WTC11 (cell line): ENCODE measurements at places on chromosomes 12 and 14. TPM values are rescaled to one million over a fixed set of nuclear protein-coding genes. Genes with fewer than 3 reads are reported as not detected.

The PLEK2 gene
- total RNA-seq: 1.2 to 1.4 TPM (median 1.3 TPM) in 3 replicates

The NKX2-1 gene
- 0.16 to 0.18 TPM in 2 of 3 replicates, not detected in the other for total RNA-seq

The PTGDR gene
- 0.09 to 0.24 TPM (median 0.11 TPM) in 3 replicates for total RNA-seq

The SERPINA12 gene
- total RNA-seq: not detected in 3 replicates

GRCh38 chr12:25757037-25757665 lies 201.3 kb upstream of the RASSF8 start:
- DNase-seq: no peak

DNA sequence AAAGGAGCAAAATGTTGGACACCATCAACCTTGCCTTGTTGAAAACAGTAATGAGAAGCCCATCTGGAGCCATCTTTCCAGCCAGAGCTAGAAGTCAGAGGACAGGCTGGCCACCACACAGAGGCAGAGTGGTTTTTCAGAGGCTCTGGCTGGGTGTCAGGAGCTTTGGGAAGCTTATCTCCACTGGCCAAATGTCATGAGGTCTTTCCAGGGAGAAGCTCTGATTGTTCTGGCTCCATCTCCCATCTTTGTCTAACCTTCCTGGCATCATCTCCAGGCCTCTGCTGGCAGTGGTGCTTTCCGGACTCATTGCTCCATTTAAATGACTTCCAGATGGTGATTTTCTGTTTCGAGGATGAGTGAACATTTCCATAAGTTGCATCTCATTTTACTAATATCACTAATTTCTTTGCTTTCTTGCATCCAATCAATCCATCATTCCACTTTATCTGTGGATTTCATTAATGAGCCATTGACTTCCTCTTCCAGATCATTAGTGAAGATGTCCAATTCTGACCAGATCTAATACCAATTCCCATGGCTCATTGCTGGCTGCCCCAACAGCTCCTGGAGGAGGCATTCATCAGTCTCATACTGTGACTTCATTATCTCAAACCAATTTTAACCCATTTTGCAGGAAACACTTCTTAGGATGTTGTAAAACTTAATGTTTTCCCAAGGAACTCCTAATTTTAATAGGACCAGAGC lies 35.3 kb upstream of the TMTC1 start:
- DNase-seq: no peak

DNA sequence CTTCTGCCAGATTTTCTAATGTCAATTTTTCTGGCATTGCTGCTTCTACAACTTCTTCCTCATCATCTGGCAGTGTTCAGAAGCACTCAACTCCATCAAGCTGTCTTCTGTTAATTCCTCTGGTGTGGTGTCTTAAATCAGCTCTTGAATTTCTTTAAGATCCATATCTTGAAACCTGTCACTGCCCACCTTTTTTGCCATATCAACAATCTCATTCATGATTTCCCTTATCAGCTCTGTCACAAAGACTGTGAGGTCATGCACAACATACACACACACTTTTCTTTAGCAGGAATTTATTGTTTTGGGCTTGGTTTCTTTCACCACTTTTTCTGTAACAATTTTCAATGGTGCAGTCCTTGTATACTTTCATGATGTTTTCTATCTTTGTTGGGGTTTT lies 7.2 kb downstream of the THAP2 start:
- no peak for DNase-seq

DNA sequence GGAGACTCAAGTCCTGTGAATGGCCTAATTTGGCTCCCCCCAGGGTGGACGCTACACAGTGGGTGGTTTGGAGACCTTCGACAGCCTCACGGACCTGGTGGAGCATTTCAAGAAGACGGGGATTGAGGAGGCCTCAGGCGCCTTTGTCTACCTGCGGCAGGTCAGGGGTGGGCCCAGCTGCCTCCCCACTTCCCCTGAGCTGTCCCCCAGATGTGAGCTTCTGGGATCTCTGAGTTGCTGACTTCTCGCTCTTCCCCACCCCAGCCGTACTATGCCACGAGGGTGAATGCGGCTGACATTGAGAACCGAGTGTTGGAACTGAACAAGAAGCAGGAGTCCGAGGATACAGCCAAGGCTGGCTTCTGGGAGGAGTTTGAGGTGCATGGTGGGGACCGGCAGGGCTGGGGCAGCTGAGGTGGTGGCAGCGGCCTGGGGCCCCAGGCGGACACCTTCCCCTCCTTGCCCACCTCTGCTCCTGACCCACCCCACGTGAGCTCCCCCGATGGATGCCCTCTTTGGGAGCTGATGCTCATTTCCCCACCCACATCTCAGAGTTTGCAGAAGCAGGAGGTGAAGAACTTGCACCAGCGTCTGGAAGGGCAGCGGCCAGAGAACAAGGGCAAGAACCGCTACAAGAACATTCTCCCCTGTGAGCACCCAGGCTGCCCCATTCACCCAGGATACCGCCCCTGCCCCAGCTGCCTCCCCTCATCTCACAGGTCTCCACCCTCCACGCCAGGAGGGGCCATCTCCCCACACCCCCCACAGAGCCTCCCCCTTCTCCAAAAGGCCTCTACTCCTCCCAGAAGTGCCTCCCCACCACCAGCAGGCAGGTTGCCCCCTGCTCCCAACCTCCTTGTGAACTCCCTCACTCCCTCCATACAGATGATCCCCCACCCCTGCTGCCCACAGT lies 4.2 kb downstream of the PTPN6 start:
- DNase-seq: no peak

DNA sequence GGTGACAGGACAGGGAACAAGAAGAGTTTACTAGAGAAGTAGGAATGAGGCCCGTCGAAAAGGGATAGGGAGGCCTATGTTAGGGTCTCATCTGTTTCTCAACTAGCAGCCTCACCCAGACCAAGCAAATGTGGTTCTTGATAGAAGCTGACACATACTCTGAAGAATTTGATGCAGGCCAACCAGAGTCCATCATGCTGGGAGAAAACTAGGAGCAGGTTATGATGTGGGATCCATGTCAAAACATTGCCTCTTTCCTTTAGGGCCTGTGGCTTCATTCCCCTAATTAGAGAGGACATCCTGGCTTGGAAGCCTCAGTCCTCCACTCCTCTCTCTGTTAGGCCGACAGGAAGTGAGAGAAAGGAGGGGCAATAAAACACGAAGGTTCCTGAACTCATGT lies 122.8 kb downstream of the NTF3 start:
- DNase-seq: no peak

- no peak for DNase-seq
Observed at GRCh38 chr12:43883311-43883710, 47.4 kb downstream of the TMEM117 start.

- DNase-seq: no peak
Observed at GRCh38 chr14:67276131-67276530, 34.9 kb downstream of the PALS1 start.

GRCh38 chr12:103712216-103712615 lies 125.1 kb downstream of the STAB2 start:
- no peak for DNase-seq

DNA sequence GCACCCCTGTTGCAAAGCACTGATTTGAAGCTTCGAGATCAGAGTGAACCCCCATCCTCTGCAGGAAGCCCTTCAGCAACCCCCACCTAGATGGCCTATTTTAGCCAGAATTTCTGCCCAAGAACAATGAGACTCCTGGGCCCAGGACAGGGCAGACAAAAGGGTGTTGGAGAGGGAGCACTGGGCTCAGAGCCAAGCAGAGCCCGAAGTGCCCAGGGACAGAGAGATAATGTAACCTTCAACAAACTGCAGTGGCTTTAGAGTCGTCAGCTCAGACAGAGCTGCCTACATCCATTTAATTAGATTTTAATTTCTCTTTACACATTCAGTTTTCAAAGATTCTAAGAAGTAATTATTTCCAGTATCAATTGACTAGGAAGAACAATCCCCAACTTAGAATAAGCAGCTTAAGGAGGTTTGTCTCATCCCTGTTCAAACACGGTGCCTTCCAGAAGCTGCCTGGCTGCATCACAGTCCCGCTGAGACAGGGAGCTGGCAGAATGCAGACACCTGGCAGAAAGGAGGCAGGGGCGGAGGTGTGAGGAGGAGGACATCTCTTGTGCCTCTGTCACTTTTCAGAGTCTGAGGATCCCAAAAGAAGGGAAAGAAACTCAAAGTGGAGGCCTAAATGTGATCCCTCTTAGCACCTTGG lies 504.9 kb upstream of the CCDC196 start:
- no peak for DNase-seq

DNA sequence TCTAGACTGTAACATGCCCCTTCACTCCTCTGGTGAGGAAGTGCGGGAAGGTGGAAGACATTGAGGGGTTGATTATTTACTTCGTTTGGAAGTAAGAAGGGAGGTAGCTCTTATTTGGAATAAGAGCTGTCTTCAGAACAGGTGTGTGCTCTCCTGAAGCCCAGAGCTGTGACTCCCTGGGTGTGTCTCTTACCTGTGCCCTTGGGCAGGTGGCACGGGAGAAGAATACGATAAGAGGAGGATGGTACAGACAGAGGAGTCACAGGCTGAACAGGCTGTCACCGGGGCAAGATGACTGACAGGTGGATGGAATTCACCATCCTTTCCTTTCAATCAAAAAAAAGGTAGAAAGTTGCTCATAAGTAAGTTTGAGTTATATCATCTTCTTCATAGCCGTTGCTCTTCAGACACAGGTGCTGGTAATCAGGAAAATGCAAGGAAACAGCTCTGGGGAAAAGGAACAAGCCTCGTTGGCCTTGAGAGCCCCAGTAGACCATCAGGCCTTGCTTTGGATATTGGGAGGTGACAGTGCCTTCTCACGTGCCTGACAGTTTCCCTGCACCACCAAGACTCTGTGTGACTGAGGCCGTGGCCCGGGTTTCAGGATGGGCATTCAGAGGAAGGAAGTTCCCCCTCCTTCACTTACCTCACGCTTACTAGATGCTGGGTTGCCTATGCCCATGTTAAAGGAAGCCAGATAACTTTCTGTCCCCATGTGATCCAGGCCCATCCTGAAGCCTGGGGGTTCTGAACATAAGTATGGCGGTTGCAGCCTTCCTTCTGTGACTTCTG lies 120.4 kb downstream of the ETV6 start:
- DNase-seq: no peak

- DNase-seq: peak; percentile 50
Observed at GRCh38 chr14:103521951-103522563, 573 bp downstream of the CKB start.

GRCh38 chr14:74792249-74793039 lies 29.3 kb downstream of the YLPM1 start:
- DNase-seq: no peak

DNA sequence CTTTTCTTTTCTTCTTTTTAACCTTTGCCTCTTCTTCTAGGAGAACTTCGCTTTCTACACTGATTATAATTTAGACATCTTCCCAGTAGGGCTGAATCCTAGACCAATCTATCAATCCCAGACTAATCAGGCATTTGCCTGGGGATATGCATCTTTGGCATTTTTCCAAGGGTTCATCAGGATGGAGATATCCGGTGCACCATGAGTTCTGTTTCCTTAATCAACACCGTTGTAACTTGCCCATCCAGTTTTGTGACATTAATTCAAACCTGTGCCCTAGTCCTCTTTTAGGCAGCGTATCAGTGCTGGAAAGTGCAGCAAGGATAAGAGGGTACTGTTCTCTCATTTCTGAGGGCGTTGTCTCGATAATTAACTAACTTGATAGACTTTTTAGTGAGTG lies 617 bp upstream of the MGP start:
- DNase-seq: no peak
